ENCODE measurements at places on chromosomes 5 and 9.

DNA sequence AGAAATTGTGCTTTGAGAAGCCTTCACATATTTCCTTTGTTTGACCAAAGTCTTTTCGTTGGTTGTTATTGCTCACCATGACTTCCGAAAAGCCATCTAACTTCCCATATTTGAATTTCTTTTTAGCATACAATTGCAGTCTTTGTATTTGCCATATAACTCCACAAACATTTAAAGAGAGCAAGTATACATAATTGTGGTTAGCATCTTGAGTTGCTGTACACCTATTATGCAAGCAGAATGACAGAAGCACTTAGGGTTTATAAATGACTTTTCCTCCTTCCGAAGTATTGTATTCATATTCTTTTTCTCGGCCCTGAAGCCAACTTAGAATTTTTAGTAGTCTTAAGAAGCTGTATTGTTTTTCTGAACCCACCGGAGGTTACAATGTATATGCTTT, 250.4 kb downstream of the RFK start:
- no peak for DNase-seq

- no peak for DNase-seq
These were observed 61.0 kb downstream of the MUSK start for GRCh38 chr9:110729641-110730040.

- DNase-seq = no peak
These were observed 168.5 kb upstream of the TARS1 start for GRCh38 chr5:33272288-33272687.

DNA sequence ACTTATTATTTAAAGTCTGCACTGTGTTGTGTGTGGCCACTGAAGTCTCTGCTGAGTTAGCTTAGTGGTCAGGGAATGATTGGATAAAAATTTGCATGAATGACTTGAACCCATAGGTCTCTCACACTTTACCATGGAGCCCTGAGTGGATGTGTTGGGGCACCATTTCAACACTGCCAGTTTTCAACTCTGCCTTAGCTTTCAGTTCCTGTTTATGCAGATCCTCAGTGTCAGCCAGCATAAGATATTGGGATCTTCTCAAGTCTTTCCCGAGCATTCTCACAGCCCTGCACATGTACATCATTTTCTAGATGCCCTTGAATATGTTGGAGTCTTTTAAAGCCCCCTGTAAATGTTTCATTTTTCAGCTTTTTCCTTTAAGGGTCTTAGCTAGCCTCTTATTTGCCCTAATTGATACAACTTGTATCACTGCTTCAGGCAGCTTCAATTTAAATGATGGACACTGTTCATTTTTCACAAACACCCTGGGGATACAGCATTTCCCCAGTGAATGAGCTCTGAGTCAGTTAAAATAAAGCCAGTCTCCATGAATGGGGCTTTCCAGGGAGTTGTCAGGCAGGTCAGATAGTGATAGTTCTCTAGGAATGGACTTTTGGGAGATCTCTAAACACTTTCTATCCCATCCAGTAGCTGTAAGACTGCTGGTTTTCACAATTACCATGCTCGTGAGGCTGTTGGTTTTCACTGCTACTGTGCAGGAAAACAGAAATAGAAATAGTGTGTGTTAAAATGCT, 211.9 kb upstream of the PAPPA start:
- no peak for DNase-seq

- DNase-seq = no peak
These were observed 395.8 kb downstream of the KDM4C start for GRCh38 chr9:7153566-7153965.

DNA sequence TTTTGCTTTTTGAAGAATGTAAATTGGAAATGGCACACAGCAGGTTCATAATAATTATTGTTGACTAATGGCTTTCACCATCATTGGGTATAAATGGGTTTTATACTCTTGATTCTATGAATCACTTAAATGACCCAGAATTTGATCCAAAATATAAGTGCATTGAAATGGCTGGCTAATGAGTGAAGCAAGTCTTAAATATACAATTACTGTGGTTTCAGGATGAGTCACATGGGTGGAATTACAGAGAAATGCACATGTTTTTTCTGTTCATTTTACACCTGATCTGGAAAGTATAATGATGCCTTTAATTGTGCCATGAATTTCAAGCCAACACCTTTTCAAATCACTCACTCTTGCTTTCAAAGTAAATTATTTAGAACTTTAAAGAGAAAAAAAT, 380.8 kb upstream of the CD180 start:
- DNase-seq = no peak

- DNase-seq = no peak
These were observed 1397.0 kb upstream of the C9orf72 start for GRCh38 chr9:28970241-28970654.

GRCh38 chr9:89670114-89670513, 65.3 kb downstream of the GADD45G start:
- no peak for DNase-seq

GRCh38 chr5:326109-326508, 4.6 kb downstream of the AHRR start:
- no peak for DNase-seq

- no peak for DNase-seq
These were observed 1053.5 kb downstream of the NR2F1-AS1 start for GRCh38 chr5:92527311-92528078.

DNA sequence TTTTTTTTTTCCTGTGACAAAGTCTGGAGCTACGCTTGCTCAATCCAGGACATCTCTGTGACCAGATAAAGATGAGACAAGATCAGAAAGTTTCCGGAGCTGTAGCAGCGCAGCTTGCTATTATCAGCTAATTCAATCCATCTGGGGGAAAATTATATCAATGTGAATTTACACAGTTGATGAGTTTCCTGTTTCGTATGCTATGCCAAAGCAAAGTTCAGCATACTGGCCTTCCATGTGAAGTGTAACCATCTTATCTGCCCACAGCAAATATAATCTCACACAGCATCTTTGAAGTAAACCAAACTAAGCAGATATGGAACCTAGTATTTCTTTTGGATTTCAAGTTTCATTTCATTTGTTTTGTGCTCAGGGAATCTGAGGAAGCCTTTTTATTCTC, 1767.7 kb downstream of the EFNA5 start:
- no peak for DNase-seq

DNA sequence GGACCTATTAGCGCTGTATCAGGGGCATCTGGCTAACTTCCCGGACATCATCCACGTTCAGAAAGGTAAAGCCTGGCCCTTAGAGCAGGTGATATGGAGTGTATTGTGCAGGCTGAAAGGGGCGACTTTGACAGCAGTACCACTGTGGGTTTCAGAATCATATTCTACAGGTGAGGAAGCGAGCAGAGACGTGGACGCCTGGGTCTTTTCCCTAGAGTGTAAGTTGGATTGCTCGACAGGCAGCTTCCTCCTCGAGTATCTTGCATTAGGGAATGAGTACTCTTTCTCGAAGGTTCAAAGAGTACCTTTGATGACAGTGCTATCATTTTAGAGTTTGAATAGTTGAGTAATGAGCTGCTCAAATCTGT, 1.9 kb downstream of the SNX18 start:
- DNase-seq = no peak

DNA sequence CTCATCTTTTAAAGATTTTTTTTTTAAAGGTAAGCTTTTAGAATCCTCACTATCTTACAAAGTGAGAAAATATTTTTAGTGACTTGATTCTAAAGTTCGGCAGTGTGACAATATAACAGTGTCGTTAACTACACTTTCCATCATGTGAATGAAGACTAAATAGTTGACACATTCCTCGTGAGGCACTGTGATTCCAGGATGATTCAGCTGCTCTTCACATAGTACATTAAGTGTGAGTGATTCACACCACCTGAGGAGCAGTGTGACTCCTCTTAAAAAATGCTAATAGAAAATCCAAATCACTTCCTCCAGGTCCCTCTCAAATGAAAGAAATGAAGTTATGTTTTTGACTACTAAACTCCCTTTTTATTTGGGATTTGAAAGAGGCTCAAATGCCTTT, 589.5 kb downstream of the GABRG2 start:
- no peak for DNase-seq

DNA sequence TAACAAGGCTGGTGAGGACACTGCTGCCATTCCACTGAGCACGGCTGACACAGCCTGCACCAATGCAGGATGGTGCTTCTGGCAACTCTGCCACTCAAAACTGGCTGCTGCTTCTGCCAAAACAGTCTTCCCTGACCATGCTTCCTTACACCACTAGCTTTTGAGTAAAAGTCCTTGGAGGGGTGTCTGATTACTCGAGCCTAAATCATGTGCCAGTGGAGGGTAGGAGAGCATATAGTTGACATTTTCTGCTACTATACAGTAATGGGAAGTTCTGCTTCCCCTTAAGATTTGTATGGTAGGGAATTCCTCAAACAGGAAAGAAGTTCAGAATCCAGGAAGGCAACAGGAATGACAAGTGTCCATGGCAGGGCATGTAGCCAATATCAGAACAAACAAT, 12.2 kb upstream of the PJA2 start:
- no peak for DNase-seq

DNA sequence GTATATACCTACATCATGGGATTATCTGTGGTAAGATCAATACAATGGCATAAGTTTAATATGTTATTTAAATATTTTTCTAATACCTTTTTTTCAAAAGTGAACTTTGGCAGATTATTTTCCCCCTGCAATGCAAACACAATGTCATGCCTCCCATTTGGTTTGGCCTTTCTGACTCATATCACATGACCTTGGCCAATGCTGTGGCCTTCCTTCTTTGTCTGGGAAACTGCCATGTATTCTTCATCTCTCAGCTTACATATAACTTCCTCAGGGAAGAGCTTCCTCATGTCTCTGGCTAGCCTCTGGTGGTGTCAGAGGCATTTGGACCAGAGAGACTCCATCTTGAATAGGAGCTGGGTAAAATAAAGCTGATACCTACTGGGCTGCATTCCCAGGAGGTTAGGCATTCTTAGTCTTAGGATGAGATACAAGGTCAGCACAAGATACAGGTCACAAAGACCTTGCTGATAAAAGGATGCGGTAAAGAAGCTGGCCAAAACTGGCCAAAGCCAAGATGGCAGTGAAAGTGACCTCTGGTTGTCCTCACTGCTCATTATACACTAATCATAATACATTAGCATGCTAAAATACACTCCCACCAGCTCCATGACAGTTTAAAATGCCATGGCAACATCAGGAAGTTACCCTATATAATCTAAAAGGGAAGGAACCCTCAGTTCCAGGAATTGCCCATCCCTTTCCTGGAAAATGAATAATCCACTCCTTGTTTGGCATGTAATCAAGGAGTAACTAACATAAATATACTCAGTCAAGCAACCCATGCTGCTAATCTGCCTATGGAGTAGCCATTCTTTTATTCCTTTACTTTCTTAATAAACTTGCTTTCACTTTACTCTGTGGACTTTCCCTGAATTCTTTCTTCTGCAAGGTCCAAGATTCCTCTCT, 76.0 kb downstream of the C9orf153 start:
- no peak for DNase-seq

DNA sequence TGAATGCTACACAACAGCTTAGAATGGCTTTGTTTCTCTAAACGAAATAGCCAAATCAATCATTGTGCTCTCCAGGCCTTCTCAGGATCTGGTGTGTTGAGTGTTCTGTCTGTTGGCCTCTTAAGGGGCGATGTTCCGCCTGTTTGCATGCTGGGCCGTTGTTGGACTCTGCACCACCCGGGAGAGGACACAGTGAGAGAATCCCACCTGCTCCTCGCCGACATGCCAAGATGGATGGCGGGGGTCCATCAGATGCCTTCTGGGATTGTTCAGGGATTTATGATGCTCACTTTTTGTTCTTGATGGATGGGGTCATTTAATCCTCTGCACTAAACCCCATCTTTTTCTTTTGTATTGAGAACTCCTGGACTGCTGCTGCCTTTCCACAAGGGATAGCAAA, 159.9 kb downstream of the NTRK2 start:
- DNase-seq = no peak

GRCh38 chr5:15506897-15507296, 6.9 kb downstream of the FBXL7 start:
- DNase-seq = no peak

GRCh38 chr5:116521173-116521872, 53.3 kb downstream of the SEMA6A start:
- no peak for DNase-seq

DNA sequence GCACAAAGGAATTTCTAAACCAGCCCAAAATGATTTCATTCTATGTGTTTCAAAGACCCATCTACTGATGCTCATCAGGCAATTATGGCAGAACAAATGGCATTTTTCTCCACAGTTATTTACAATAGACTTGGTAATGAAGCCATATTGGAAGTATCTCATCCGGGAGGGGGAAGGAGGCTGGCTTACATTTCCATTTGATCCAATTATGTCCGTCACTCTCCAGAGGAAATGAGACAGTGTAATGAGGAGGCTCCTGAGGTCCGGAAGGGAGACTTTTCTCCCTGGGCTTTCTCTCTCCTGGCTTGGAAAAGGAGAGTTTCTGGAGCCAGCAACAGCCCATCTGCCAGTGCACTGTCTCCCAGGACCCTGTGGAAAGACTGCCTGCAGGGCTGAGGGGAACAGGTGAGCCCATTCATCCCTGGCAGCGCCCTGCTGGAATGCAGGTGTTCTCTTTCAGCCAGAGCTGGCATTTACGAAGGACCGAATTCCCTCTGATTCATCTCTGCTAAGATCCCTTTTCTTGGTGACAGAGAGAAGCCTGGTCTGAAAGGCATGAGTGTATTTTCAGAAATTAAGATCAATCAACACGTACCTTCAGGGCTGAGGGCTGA, 54.9 kb upstream of the SAP30L start:
- no peak for DNase-seq

GRCh38 chr9:132235894-132236661, 74.2 kb downstream of the NTNG2 start:
- peak; percentile 65 for DNase-seq

DNA sequence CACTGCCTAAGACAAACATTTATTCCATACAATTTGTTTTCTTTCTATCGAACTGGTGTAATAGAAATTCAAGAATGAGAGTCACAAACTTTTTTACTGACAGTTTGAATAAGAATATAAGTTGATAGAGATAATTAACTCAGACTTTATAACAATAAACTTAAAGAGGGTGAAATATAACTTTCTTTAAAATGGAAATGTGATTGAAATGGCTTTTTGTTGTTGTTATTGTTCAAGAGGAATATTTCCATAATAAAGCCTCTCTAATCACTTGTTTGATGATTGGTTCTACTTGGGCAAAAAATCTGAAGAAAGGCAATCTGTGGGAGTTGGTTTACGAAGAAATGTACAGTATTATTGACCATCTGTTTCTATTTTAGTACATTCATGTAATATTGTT, 79.3 kb downstream of the ST8SIA4 start:
- DNase-seq = no peak
